GOT3 (cell line): ENCODE measurements at places on chromosomes 6 and 20.

GRCh38 chr6:39231521-39232243 lies 2.4 kb upstream of the KCNK5 start:
- no peak for DNase-seq

DNA sequence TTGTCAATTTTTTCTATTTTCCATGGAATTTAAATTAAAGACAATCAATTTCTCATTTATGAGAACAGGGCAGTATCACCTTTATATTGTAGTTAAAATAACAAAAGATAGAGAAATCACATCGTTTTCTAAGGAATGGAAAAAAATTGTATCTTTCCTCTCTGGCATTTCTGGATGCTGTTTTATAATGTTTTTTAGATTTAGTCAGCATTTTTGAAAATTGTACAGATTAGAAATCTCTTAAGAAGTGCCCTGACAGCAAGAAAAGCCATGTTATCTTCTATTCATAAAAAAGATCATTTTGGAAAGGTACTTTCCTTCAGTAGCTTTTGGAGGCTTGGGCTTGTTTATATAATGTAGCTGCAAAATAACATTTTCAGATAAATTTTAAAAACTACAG lies 116.9 kb downstream of the PLG start:
- no peak for DNase-seq

- DNase-seq, result no peak
These were observed 115.1 kb upstream of the ARID1B start for GRCh38 chr6:156662025-156662445.

DNA sequence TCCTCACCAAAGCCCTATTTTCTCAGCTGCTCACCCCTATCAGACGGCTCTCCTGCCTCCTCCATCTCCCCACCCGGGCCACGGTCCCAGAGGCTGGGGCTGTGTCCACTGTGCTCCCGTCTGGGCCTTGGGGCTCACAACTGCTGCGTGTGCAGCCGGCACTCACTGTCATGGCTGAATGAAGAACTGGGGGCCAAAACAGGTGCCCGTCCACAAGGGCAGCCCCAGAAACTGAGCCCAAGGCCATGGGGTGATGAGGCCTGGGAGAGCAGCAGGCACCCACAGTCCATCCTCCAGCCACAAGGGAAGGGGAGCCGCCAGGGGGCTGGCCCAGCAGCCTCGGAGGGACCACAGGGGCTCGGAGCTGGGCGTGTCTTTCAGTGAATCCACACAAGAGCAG lies 159.5 kb downstream of the DLL1 start:
- DNase-seq, result no peak

- DNase-seq, result no peak
These were observed 705.9 kb downstream of the PTPRT start for GRCh38 chr20:42483730-42484303.

DNA sequence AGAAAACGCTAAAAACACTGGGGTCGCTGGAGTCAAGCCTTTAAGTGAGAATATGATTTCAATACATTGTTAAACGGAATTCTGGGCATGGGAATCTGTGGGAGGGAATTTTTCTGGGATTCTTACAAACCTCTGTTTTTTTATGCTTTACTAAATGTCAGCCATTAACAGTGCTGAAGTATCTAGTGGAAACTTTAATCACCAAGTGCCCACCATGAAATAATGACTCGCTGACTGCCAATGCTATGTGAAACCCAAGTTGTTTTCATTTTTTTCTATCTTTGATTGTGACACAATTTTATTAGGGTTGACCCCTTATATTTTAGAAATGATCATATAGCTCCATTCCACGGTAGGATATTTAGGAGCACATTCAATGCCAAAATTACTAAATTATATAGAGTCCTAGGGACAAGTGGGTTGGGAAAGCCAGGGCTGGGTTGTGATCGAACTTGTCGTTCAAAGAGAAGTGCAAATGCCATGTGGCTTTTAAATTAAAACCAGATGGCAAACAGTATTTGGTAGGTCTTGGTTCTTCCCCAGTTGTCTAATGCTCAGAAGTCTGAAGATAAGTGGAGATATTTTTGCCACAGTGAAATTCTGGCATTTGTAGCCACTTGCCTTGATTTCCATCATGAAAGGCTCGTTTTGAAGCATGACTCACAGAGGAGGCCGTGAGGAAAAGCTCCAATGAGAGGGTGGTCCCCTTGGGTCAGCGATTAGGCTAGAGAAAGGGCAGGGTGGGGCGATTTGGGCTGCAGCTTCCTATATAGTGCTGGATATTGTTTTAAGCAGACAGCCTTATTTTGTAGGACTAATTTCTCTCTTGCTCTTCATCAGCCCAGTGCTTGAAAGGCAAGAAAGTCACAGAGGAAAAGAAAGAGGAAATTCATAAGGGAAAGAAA lies 254.4 kb upstream of the JAG1 start:
- no peak for DNase-seq
